Chondrocyte (in vitro differentiated cells): ENCODE measurements at places on chromosomes 4 and X. TPM values are rescaled to one million over a fixed set of nuclear protein-coding genes. Genes with fewer than 3 reads are reported as not detected.
A peak's percentile ranks its signal among the peaks of the same experiment; 100 is the strongest.

SHROOM4 gene
- 5.5 to 7.5 TPM (median 6.4 TPM) in 3 replicates for total RNA-seq

DMP1 gene
- not detected in 3 replicates for total RNA-seq

DNA sequence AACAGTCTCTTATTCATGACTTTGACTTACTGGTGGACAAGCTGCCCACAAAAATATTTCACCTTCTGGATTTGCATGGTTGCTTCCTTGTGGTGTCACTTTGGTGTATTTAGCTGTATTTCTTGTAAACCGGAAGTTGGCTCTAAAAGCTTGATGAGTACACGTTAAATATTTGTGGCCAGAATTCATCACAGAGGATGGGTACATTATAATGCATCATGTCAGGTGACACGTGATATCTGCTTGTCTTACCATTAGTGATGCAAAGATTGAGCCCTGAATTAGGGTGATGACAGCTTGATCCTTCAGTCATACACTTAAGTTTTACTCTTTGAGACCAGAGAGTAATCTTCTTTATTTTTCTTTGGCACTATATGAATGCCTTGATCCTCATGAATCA lies 188.3 kb upstream of the RPS6KA3 start:
- no peak overlapping the region for H3K4me3 ChIP-seq
- peaks cover 13% of the 10 kb centered on the region for H3K4me1 ChIP-seq
- H3K36me3 ChIP-seq: no peaks in the 10 kb centered on the region
- peaks cover 3% of the 10 kb centered on the region for H3K27me3 ChIP-seq
- no peak overlapping the region for H3K27ac ChIP-seq

SPATA18 gene
- 17.9 to 18.7 TPM (median 18.6 TPM) in 3 replicates for total RNA-seq

- peaks cover 16% of the 10 kb centered on the region for H3K4me1 ChIP-seq
- H3K4me3 ChIP-seq: no peak overlapping the region
- H3K27me3 ChIP-seq: no peaks in the 10 kb centered on the region
- peak overlapping the region; percentile 61 for H3K27ac ChIP-seq
- no peak for DNase-seq
Measured at GRCh38 chrX:107654566-107654871, 26.2 kb downstream of the PRPS1 start.

GRCh38 chr4:45423896-45424295 lies 697.5 kb upstream of the GNPDA2 start:
- no peak for DNase-seq
- H3K4me3 ChIP-seq: no peak overlapping the region
- no peaks in the 10 kb centered on the region for H3K27me3 ChIP-seq
- H3K4me1 ChIP-seq: no peaks in the 10 kb centered on the region
- no peak overlapping the region for H3K27ac ChIP-seq

GPC3 gene
- total RNA-seq: 1.5 to 5.9 TPM (median 1.9 TPM) in 3 replicates
